ENCODE measurements at places on chromosomes 16 and 17. TPM values are rescaled to one million over a fixed set of nuclear protein-coding genes. Genes with fewer than 3 reads are reported as not detected.

- DNase-seq = no peak
These were observed 28.9 kb downstream of the ITFG1 start for GRCh38 chr16:47431960-47432359.

AATF gene
- total RNA-seq = 68.7 TPM

- no peak for DNase-seq
These were observed 20.2 kb downstream of the TSPOAP1 start for GRCh38 chr17:58308173-58308984.

DNA sequence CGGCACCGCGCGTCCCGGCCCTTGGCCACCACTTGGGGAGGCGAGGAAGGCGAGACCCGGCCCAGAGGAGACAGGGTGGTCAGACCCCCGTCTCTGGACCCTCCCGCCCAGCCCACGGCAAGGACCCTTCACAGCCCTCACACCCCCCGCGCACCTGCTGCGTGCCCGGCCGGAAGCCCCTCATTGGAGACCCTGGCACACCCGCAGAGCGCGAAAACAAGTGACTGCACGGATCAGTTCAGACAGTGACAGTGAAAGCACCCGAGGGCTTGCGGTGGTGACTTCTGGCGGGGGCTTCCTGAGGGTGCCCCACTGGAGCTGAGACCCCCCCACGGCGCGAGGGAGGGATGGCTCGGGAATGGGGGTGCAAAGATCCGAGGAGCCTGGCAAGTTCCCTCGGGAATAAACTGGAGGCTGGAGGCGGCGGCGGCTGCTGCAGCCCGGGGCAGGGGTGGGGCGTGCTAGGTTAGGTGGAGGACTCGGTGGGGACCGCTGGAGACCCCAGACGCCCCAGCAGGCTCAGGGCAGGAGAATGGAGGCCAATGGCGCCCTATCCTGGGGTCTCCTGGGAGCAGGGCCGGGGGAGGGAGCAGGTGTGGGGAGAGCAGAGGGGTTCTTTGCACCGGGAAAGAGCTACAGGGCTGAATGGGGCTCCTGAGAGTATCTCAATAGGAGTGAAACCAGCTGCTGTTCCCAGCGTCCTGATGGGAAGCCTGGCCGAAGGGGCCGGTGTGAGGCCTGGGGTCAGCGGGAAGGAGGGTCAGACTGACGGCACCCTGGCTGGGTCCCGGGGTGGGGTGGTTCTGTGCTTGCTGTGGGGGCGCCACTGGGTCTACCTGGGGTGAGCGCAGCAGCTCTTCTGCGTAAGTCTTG is 824 bp upstream of the FBXL16 start:
- no peak for DNase-seq

DNA sequence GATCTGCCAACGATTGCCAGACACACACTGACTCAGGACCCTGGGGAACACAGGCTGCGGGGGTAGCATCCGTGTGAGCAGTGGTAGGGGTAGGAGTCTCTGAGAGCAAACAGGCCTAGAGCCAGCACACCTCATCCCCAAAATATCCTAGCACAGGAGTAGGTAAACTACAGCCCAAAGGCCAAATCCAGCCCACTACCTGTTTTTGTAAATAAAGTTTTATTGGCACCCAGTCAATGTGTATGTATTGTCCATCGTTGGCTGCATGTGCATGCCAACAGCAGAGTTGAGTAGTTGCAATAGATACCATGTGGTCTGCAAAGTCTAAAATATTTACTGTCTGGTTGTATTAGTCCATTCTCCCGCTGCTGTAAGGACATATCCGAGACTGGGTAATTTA is 55.5 kb upstream of the GPRC5B start:
- DNase-seq = no peak

- no peak for DNase-seq
These were observed 233.2 kb downstream of the PMP22 start for GRCh38 chr17:15031975-15032374.

DNA sequence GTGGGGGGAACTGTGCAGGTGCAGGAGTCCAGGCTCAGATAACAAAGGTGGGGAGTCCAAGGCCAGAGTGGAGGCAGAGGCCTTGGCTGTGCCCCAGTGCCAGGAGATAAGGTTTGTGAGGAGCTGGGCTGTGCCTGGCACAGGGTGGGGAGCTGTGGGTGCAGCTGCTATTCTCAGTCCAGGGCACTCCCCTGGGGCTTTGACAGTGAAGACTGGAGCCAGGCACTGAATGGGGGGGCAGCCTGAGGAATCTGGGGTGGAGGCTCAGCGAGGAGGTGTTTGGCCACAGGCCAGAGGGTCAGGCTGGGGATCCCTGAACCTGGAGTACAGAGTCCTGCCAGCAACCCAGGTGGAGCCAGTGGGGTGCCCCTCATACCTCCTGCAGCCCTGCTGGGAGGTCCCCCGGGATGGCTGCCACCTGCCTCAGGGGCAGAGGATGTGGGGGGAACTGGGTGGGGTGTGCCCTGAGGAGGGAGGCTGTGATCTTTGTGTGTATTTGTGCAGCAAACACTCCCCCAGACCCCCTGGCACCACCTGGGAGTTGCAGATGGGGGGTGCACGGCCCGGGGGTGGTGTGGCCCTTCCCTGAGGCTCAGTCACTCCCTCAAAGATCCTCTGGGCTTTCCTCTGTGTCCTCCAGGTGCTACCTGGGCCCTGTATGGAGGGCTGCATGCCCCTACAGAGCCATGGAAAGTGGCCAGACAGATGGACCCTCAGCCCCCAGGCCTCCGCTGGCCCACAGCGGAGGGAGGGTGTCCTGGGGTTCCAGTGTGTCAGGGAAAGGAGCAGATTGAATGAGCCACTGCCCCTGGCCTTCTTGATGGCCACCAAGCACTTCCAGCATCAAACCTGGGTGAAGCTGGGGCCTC is 44.5 kb upstream of the SMPD3 start:
- no peak for DNase-seq

GRCh38 chr16:17345043-17345442 is 125.7 kb downstream of the XYLT1 start:
- no peak for DNase-seq

DNA sequence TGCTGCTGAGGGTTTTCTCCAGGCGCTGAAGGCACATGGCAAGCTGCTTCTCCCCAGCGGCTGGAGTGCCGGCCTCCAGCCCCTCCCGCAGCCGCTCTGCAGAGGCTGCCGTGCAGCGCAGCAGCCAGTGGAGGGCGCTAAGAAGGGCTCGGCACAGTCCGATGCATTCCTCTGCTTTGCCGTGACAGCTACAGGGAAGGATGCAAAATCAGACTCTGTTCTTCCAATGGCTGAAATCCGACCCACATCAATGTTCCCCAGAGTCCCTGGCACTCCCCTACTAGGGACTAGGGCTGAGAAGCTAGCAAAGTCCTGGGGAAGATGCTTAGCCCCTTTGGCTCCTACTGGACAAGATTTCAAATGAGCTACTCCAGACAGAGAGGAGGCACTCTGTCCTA is 19.0 kb downstream of the MED24 start:
- peak; percentile 65 for DNase-seq

MEFV gene
- not detected for total RNA-seq

DNA sequence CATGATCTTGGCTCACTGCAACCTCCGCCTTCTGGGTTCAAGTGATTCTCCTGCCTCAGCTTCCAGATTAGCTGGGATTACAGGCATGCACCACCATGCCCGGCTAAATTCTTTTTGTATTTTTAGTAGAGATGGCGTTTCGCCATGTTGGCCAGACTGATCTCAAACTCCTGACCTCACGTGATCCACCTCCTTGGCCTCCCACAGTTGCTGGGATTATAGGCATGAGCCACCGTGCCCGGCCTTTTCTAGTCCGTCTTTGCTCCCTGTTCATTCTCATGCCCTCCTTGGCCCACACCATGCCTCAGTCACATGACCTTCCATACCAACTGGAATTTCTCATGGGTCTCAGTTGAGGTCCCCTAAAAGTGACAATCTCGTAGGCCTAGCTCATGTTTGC is 86.9 kb downstream of the SNX29 start:
- DNase-seq = no peak

GRCh38 chr17:3852561-3852960 is 6.5 kb upstream of the NCBP3 start:
- DNase-seq = no peak

P2RX1 gene
- not detected for total RNA-seq
